Adrenal gland (tissue), 19 donors: ENCODE measurements at places on chromosomes 5 and 9. TPM values are rescaled to one million over a fixed set of nuclear protein-coding genes. Genes with fewer than 3 reads are reported as not detected.

OSTF1 gene
- 33.3 TPM for total RNA-seq

HAVCR1 gene
- not detected for total RNA-seq

PCDHA1 gene
- not detected for total RNA-seq

SNX24 gene
- 15.3 TPM for total RNA-seq

PCDHGA8 gene
- 0.81 TPM for total RNA-seq

FSTL4 gene
- 5.2 TPM for total RNA-seq

HINT1 gene
- 193 TPM for total RNA-seq

PTGES gene
- not detected for total RNA-seq

ZNF608 gene
- 15.5 TPM for total RNA-seq

DMRTA1 gene
- total RNA-seq: 0.24 TPM

UAP1L1 gene
- 33.7 TPM for total RNA-seq

CD180 gene
- 1.8 TPM for total RNA-seq

DNA sequence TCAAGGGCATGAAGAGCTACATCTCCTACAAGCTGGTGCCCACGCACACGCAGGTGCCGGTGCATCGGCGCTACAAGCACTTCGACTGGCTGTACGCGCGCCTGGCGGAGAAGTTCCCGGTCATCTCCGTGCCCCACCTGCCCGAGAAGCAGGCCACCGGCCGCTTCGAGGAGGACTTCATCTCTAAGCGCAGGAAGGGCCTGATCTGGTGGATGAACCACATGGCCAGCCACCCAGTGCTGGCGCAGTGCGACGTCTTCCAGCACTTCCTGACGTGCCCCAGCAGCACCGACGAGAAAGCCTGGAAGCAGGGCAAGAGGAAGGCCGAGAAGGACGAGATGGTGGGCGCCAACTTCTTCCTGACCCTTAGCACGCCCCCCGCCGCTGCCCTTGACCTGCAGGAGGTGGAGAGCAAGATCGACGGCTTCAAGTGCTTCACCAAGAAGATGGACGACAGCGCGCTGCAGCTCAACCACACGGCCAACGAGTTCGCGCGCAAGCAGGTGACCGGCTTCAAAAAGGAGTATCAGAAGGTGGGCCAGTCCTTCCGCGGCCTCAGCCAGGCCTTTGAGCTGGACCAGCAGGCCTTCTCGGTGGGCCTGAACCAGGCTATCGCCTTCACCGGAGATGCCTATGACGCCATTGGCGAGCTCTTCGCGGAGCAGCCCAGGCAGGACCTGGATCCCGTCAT, 1.4 kb downstream of the SNX18 start:
- H3K36me3 ChIP-seq: no peaks in the 10 kb centered on the region
- peak overlapping the region; percentile 95 for H3K27ac ChIP-seq
- peaks cover 56% of the 10 kb centered on the region for H3K4me1 ChIP-seq
- H3K4me3 ChIP-seq: peak overlapping the region; percentile 84

- no peaks in the 10 kb centered on the region for H3K36me3 ChIP-seq
- no peak for DNase-seq
- H3K4me3 ChIP-seq: no peak overlapping the region
- H3K27ac ChIP-seq: no peak overlapping the region
Observed at GRCh38 chr9:76796296-76796695, 32.1 kb downstream of the PCA3 start.

GRCh38 chr9:128072144-128073021, 4.4 kb downstream of the SLC25A25 start:
- peaks cover 54% of the 10 kb centered on the region for H3K4me1 ChIP-seq
- no peaks in the 10 kb centered on the region for H3K27me3 ChIP-seq
- H3K36me3 ChIP-seq: no peaks in the 10 kb centered on the region

DNA sequence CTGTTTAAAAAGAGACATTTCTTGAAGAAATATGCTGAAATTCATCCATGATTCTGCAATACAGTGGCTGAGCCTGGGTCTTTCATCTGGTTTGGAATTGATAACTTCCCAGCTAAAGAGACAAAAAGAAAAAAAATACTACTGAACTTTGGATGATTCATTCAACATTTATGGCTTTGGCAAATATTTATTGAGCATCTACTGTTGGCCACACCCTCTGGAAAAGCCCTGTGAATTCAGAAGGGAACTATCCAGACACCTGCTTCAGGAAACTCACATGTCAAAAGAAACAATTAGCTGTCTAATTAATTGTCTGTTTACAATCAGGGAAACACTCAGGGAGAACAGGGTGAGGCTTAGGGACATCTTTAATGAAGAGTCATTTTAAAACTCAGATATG, 17.8 kb upstream of the ZNF622 start:
- no peak for DNase-seq
- H3K4me3 ChIP-seq: no peak overlapping the region
- no peaks in the 10 kb centered on the region for H3K27me3 ChIP-seq
- H3K36me3 ChIP-seq: no peaks in the 10 kb centered on the region
- H3K4me1 ChIP-seq: no peaks in the 10 kb centered on the region

DNA sequence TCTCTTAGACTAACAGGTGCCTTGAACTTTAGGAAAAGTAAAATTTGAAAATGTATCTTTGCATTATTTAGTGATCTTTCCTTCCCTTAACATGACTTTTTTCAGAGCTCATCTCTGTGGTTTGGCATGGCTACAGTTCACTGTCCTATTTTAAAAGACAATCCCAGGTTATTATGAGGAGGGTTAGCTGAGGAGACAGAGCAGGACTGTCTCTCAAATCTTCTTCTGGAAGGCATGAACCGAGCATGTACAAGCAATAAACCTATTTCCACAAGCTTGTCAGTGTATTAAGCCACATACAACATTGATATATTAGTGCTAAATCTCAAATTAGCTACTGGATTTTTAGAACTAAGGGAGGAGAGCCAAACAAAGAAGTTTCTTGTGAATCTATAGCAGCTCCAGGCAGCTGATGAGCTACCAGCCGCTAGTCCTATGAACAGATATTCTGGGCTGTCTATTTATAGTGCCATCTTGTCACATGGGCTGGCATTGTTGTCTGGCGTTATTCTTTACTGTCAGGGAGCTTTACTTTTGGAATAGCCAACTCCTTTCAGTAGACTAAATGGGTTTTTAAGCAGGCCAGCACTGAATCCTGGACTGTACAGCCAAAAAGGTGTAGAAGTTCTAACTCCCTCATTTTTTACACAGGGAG, 171.2 kb upstream of the ACTBL2 start:
- no peak overlapping the region for H3K27ac ChIP-seq
- no peak for DNase-seq
- H3K27me3 ChIP-seq: no peaks in the 10 kb centered on the region
- H3K36me3 ChIP-seq: no peaks in the 10 kb centered on the region

GRCh38 chr5:42691413-42691937, 65.1 kb upstream of the CCDC152 start:
- H3K27me3 ChIP-seq: no peaks in the 10 kb centered on the region
- no peaks in the 10 kb centered on the region for H3K4me1 ChIP-seq
- no peak overlapping the region for H3K4me3 ChIP-seq
- no peak overlapping the region for H3K27ac ChIP-seq
- DNase-seq: peak; percentile 72

DNA sequence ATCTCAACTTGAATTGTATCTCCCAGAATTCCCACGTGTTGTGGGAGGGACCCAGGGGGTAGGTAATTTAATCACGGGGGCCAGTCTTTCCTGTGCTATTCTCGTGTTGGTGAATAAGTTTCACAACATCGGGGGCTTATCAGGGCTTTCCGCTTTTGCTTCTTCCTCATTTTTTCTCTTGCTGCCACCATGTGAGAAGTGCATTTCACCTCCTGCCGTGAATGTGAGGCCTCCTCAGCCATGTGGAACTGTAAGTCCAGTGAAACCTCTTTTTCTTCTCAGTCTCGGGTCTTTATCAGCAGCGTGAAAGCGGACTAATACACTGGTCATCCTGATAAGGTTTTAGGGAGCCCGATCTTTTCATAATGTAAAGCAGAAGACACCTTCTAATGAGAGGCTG, 687.0 kb upstream of the FTMT start:
- no peaks in the 10 kb centered on the region for H3K27me3 ChIP-seq
- H3K4me3 ChIP-seq: no peak overlapping the region
- no peak for DNase-seq
- H3K4me1 ChIP-seq: no peaks in the 10 kb centered on the region

DNA sequence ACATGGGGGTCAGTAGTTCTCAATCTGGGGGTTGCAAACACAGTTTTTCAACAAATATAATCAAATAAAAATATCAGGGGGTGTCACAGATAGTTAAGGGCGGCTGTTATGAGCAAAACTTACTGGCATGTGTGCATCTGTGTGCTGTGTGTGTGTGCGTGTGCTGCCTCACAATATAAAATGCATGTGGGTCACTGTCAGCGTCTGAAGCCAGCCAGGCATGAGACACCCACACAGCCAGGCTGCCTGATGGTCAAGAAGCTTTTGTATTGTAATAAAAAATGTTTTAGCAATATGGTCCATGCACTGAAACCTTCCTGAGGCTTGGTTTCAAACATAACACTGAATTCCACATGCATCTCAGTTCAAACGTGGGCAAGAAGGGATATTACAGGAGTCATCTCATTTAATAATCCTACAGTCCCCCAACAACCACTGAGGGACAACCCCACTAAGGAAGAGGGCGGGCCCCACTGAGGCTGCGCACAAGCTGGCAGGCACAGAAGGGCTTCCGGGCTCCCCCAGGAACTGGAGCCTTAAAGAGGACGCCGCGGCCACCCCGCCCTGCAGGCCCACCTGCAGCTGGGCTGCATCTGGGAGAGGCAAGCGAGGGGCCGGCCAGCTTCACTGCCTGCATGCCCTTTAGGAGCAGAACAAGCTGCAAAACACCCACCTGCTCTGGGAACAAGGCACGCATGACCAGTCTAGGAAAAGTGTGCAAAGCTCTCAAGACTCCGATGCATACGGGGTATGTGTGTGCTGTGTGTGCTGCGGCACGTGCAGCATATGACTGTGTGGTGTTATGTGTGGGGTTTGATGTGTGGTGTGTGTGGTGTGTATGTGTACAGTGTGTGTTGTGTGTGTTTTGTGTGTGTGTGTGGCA, 14.1 kb downstream of the SEMA4D start:
- H3K4me3 ChIP-seq: no peak overlapping the region
- no peaks in the 10 kb centered on the region for H3K27me3 ChIP-seq
- H3K4me1 ChIP-seq: no peaks in the 10 kb centered on the region
- no peak for DNase-seq

- H3K4me3 ChIP-seq: no peak overlapping the region
- DNase-seq: no peak
- no peak overlapping the region for H3K27ac ChIP-seq
- H3K4me1 ChIP-seq: no peaks in the 10 kb centered on the region
- peaks cover 13% of the 10 kb centered on the region for H3K27me3 ChIP-seq
- H3K36me3 ChIP-seq: no peaks in the 10 kb centered on the region
Observed at GRCh38 chr9:93826209-93826608, 128.9 kb downstream of the BARX1 start.

DNA sequence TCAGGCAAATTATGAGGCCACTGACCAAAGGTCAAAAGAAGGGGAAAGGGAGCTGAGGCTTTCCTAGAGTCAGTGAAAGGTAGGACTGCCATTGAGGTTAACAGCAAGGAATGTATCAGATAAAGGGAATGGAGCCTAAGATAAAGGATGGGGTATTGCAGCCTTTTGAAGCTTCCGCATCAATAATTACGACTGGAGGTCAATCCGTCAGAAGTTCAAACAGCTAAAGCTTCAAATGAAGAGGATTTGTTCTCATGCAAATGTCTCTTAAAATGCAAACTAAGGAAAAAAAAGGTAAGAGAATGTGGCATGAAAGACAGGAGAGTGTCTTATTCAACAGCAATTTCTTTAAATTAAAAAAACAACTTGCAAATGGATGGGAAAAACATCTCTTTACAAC, 341.1 kb upstream of the RGMB start:
- no peak for DNase-seq
- H3K27ac ChIP-seq: no peak overlapping the region
- H3K4me1 ChIP-seq: no peaks in the 10 kb centered on the region
- no peaks in the 10 kb centered on the region for H3K36me3 ChIP-seq
- no peaks in the 10 kb centered on the region for H3K27me3 ChIP-seq

DNA sequence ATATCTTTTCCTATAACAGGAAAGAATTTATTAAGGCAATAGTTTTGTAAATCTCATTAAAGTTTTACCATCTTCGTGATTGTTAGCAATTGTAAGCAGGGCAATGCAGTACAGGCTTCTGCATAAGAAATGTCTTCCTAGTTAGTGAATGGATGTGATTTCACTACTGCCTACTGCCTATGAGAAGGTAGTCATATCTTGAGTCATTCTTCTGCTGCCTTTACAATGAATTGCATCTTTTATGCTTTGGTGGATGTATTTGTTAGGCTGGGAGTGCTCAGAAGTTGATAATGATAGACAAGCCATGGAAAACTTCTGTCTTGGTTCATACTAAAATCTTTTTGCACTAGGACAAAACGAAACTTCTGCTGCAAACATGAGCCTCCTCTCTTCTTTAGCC, 128.0 kb downstream of the ADAMTSL1 start:
- H3K36me3 ChIP-seq: no peaks in the 10 kb centered on the region
- no peak for DNase-seq

DNA sequence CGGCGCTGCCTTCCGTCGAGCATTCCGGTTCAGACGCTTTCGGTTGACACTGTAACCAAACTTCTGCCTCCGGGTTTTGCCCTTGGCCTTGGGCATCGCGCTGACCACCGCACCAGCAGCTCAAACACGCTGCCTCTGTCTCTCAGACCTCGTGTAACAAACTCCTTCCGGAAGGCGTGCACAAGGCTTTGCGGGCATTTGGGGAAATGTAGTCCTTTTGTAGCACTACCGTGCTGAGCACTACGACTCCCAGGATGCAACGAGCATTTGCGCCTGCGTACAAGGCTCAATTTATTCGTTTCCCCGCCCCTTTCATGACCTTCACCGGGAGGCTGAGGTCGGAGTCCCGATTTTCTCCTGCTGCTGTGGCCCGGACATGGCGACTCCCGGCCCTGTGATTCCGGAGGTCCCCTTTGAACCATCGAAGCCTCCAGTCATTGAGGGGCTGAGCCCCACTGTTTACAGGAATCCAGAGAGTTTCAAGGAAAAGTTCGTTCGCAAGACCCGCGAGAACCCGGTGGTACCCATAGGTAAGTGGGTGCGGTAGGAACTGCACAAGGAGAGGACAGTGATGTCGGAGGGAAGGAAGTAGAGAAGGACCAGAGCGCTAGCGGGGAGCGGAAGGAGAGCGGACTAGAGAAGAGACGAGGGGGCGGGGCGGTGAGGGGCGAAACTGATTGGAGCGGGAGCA, at the start of the genes HIGD2A and NOP16:
TSS of gene HIGD2A (plus strand) at position 308 of the 691 bp plus-strand sequence. CDS start at position 377, 69 bp downstream.
TSS of gene NOP16 (minus strand) at position 155 of the 691 bp plus-strand sequence. CDS start at position 96, 59 bp downstream.
- H3K27ac ChIP-seq: peak within 1 kb of the TSS; percentile 92
- H3K27me3 ChIP-seq: no peaks in the 10 kb centered on the region
- peaks cover 46% of the 10 kb centered on the region for H3K36me3 ChIP-seq
- peak within 1 kb of the TSS; percentile 89 for H3K4me3 ChIP-seq

GRCh38 chr5:10355071-10355889, 1.8 kb downstream of the MARCHF6 start:
- H3K4me1 ChIP-seq: peaks cover 40% of the 10 kb centered on the region
- H3K27me3 ChIP-seq: no peaks in the 10 kb centered on the region
- no peak for DNase-seq
- no peak overlapping the region for H3K27ac ChIP-seq
- no peaks in the 10 kb centered on the region for H3K36me3 ChIP-seq

DNA sequence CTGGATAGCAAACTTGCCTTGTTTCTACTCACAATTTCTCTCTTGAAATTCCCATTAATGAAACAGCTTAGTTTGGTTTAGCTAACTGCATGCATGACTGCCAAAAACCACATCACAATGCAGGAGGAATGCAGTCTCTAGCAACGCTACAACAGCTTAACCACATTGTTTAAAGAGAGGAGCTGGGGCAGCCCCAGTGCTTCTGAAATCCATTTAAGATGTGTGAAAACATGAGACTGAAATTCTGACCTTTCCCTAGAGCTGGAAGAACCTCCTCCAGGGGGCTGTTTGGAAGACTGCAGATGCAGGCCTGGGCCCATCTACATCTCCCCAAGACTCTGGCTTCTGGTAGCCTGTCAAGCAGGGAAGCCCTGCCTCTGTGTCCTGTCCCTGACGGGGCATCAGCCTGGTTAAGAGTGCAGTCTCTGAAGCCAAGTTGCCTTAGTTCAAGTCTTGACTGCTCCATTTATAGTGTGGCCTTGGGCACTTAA, 157.1 kb downstream of the ZNF462 start:
- H3K27me3 ChIP-seq: no peaks in the 10 kb centered on the region
- no peak for DNase-seq
- H3K27ac ChIP-seq: no peak overlapping the region
